Tibial nerve (tissue), 4 donors: ENCODE measurements at places on chromosomes 2 and 18. TPM values are rescaled to one million over a fixed set of nuclear protein-coding genes. Genes with fewer than 3 reads are reported as not detected.

Gene PJVK
- 5.1 TPM for total RNA-seq

Gene SCN3A
- 4.2 TPM for total RNA-seq

DNA sequence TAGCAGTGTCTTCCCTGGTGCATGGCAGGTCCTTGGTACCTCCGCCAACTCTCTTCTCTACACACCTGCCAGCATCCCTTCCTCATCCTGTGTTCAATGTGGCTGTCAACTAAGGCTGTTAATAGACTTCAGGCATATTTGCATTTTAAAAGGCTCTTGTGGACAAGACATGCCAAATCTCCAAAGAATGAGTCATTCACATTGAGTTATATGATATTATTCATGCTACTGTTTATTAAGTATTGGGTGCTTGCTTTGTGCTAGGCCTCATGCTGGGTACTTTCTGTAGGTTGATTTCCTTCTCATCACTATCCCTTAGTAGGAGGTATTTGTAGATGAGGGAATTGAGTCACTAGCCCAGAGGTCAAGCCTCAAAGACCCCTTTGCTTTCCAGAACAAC lies 5.2 kb downstream of the MYO1B start:
- no peak for DNase-seq

DNA sequence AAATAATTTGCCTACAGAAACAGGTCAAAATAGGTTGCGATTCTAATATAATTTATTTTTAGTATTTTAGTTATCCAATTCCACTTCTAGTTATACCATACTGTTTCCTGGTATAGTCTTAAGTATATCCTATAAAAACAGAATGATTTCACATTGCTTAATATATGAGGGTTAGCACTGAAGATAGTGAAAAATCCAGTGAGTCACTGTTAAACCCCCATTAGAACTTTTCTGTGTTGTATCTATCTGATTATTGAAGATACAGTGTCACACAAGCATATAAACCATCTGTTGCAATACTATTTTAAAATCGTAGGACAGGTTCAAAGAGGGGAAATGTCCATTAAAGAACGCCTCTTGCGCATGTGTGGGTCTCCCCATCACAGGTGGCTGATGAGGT lies 110.0 kb downstream of the FEZ2 start:
- no peak for DNase-seq

Gene SERPINB12
- total RNA-seq, result not detected

Gene LIMS3
- total RNA-seq, result 8.5 TPM
